ENCODE measurements at places on chromosomes 12 and 14.

DNA sequence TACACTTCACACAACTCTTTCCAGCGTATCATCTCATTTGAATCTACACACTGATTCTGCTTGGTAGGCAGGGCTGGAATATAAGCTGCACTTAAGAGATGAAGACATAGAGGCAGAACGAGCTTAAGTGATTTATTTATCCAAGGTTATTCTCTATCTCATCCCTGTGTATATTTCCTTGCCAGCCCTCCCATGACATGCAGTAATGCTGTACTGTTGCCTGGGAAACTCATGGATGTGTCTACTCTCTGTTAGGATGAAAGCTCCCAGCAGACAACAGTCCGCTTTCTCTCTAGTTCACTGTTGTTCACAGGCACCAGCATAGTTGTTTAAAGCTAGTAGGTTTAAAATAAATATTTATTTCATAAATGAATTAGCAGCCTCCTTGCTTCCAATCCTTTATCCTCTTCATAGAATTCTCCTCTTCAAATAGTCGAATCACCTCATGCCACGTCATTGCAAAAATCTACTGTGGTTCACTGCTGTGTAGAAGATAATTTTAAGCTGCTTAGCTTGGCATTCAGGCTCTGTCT, 25.4 kb downstream of the FGF6 start:
- no peak for DNase-seq

DNA sequence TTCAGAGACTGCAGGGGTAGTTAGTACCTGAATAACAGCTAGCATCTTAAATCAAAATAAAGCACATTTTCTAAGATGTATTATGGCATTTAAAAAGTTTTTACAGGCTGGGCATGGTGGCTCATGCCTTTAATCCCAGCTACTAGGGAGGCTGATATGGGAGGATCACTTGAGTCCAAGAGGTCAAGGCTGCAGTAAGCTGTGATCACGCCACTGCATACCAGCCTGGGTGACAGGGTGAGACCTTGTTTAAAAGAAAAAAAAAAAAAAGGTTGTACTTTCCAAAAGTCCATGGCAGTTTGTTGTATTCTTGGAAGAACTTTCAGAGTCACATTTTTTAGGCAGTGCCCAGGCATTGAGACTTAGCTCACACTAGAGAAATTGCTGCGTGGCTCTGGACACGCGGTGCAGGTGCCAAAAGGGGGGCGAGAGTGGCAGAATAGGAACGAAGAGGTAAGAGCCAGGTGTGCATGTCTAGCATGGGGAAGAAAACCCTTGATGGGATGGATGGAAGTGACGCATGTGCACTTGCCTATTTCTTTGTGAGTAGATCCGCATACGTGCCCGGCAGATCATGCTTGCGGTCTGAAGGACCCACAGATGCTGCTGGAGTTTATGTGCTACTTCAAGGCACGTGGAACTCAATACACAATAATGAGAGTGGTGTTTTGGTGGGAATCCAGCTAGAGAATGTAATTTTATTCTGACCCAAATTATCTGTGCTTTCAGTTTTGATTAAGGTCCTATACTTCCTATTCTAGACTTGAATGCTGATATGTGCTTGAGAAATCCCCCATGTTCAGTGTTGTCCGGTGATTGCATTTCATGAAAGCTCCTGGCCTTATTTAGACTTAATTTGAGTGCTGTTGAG, 11.9 kb downstream of the ANKRD13A start:
- no peak for DNase-seq

DNA sequence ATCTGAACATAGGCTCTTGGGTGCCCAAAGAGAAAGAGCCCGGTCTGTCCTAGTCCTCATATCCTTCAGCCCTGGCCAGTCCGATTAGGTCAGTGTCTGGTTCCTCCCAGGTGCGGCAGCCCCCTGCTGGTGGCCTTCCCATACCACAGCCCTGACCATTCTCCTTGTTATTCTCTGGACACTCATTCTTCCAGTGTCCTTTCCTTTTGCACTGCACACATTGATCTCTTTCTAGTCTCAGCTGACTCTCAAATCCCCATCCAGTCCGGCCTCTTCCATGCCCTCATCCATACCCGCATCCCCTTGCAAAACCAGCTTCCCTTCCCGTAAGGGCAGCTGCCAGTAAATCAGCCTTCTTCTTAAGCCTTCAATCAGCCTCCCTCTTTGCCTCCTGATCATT, 1316.3 kb downstream of the TMEM121 start:
- DNase-seq = no peak

DNA sequence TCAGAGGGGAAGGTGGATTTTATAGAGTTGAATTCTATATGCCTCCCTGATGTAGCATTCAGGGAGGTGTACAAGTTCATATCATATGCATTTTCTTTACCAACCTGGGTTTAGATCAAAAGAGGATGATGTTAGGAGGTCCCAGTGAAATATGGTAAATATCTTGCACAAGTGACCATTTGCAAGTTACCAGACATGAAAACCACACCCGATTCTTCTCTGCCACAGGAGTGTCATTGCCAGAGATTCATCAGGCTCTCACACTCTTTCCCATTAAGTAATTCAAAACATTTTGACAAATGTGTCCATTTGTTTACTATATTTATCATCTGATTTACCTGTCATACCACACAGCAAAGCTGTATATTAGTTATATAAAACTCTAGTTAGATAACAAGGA, 44.0 kb downstream of the VCPKMT start:
- no peak for DNase-seq

- DNase-seq = no peak
Measured at GRCh38 chr14:78088916-78089315, 81.3 kb upstream of the NRXN3 start.

DNA sequence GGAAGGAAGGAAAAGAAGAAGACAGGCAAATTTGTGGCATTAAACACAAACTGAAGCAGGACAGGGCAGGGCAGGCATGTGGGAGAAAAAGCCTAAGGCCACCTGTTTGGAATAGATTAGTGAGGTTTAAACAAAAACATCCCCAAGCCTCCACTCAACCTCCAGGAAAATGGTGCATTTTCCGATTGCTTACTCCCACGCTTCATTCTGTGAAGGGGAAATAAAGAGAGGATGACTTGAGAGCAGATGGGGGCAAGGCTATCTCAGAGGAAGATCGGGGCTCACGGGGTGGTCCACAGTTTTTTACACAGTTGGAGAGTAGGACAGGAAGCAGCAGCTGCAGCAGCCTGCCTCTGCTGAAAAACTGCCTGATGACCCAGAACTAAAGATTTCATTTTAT, 250.9 kb downstream of the DUSP6 start:
- no peak for DNase-seq

- no peak for DNase-seq
Measured at GRCh38 chr12:120249266-120249874, 16.2 kb downstream of the PXN start.

GRCh38 chr12:68003777-68004176, 14.5 kb downstream of the IFNG-AS1 start:
- DNase-seq = no peak

- DNase-seq = no peak
Measured at GRCh38 chr12:119008691-119009221, 27.4 kb downstream of the SRRM4 start.

DNA sequence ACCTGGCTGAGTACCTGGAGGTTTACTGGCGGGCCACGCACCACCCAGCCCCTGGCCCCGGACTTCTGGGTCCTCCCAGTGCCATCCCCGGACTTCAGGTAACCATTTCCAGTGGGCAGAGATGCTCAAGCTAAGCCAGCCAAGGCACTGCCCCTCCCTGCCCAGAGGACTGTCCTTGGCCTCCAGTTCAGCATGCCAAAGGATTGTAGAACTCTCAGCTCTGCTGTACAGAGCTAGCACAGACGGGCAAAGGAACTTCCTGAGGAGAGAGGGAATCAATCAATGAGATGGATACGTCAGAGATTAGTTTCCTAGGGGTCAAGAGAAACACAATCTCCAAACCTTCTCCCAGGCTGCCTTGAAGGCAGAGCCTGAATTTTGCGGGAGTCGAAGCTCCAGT, 8.7 kb downstream of the CACNB3 start:
- no peak for DNase-seq

DNA sequence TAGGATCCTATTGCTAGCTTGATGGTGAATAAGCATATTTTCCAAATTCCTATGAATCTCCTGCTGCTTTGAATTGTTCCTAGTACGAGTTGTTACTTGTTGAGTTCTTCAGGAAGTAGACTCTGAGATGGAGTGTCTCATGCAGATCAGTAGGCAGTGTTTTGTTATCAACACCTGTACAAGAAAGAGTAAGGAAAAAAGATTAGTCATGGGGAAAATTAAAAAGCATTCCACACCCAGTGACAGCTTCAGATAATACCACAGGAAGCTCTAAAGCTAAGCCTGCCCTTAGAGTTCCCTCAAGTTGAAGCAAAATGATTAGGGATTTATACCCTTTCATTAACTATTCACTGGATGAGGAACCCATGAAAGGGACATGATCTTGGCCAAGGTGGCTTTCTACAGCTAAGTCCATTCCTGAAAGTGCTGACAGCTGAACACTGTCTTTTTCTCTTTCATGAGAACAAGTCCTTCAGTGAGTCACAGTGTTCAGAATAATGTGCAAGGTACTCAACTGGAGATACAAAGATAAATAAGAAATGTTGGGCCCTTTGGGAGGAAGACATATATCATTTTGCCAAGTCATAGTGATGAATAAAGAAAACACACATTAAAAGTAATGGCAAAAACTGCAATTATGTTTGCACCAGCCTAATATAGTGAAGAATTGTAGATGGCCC, 49.1 kb downstream of the CCER1 start:
- no peak for DNase-seq

GRCh38 chr12:53067074-53067992, 11.9 kb downstream of the SPRYD3 start:
- no peak for DNase-seq

DNA sequence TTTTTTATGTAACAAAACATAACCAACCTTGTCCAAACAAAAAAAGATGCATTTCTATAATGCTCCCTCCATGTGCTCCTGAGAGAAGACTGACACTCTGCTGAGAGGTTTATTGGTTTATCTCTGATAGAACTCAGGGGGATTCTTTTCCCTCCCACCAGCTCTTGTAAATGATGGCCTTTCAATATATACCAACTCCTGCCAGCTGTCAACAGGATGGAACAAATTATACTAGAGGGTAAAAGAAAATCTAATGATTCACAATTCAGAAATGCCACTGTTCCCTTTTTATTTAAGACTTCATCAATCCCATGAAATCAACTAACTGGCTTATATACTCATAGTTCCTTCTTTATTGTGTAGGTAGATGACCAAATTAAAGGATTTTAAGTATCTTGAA, 25.4 kb downstream of the PSMC1 start:
- no peak for DNase-seq

DNA sequence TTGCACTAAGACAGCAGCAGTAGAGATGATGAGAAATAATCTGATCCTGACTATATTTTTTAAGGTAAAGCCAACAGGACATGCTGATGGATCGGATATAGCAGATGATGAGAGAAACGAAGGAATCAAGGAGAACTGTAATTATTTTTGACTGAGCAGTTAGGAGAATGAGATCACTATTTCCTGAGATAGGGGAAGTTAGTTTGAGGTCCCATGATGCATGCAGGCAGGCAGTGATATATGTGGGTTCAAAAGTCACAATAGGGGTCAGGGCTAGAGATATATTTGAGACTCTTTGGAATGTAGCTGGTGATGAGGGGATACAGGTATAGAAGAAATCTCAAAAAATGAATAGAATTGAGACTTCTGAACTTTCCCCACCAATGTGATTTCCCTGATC, 107.6 kb downstream of the GTF2A1 start:
- DNase-seq = no peak

DNA sequence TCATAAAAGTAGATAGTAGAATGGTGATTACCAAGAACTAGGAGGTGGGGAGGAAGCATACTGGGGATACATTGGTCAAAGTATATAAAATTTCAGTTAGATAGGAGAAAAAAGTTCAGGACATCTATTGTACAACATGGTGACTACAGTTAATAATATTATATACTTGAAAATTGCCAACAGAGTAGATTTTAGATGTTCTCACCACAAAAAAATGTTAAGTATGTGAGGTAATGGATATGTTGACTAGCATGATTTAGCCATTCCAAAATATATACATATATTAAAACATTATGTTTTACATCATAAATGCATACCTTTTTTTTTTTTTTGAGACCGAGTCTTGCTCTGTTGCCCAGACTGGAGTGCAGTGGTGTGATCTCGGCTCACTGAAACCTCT, 31.0 kb downstream of the TMEM116 start:
- DNase-seq = no peak

DNA sequence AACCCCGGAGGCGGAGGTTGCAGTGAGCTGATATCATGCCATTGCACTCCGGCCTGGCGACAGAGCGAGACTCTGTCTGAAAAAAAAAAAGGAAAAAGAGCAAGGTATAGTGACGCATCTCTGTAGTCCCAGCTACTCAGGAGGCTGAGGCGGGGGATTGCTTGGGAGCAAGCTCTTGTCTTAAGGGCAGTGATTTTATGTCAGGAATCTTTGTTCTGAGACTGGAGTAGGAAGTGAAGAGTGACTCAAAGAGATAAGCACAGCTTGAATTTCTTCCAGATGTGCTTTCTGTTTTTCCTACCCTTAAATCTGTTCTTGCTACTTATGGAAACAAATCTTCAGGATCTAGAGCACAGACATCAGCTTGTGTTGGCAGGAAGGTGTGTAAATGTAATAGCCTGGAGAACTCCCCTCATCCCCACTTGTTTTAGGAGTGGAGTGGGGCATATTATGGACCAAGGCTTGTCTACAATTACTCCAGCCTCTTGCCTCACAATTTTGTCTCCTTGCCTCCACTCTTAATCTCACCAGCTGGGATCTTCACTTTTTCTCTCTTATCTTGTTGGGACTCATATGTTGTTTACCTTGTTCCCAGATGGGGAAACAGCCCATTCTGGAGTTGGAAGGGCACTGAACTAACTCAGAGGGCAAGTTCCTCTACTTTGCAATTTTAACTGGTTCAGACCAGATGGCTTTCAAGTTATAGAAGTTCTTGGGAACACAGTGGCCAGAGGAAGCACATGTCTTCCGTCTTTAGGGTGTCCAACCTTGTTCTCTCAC, 7.5 kb downstream of the TMED2 start:
- no peak for DNase-seq

GRCh38 chr14:34164162-34164864, 213.4 kb upstream of the EGLN3 start:
- no peak for DNase-seq

DNA sequence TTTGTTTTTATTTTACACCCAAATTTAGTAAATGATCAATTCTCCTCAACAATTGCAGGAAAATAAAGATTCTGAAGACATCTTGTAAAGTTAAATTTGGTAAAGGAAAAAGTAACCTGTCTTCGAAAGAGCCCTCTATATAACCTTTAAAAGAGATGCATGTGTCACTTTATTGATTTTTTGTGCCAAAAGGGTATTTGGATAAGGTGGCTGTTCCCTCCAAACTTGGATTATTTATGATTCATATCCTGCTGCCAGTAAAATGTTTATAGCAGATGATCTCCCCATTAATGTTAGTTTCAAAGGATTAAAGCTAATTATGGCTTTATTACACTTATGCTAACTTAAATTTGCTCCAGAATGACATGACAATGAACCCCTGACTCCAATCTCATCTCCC, 98.8 kb downstream of the DUSP6 start:
- no peak for DNase-seq
